A172 (cell line): ENCODE measurements at places on chromosomes 4 and X.

- DNase-seq, result no peak
Observed at GRCh38 chr4:119526786-119527550, 101.6 kb downstream of the PDE5A start.

DNA sequence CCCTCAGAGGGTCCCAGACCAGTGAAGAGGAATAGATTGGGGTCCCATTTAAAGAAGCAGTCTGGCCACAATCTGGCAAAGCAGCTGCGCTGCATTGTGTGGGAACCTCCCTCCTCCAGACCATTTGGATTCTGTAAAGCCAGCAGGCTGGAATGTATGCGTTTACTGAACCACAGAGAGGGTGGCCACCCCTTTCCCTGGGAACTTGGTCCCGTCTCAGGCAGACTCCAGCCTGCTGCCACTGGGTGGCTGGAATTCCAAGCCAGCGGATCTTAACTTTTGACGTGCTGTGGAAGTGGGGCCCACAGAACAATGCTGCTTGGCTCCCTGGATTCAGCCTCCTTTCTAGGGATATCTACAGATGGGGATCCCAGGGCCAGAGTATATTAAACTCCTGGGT, 307.2 kb downstream of the DACH2 start:
- no peak for DNase-seq

GRCh38 chr4:99383833-99384392, 31.4 kb upstream of the ADH1C start:
- DNase-seq, result no peak

- peak; percentile 6 for DNase-seq
Observed at GRCh38 chr4:147220833-147221232, 260.1 kb upstream of the EDNRA start.
